BJ (cell line): ENCODE measurements at places on chromosomes 1 and 21.
A peak's percentile ranks its signal among the peaks of the same experiment; 100 is the strongest.

- peak; percentile 80 for DNase-seq
Measured at GRCh38 chr1:203557390-203557789, 63.4 kb downstream of the OPTC start.

- DNase-seq, result no peak
Measured at GRCh38 chr1:36751525-36751924, 268.8 kb upstream of the CSF3R start.

DNA sequence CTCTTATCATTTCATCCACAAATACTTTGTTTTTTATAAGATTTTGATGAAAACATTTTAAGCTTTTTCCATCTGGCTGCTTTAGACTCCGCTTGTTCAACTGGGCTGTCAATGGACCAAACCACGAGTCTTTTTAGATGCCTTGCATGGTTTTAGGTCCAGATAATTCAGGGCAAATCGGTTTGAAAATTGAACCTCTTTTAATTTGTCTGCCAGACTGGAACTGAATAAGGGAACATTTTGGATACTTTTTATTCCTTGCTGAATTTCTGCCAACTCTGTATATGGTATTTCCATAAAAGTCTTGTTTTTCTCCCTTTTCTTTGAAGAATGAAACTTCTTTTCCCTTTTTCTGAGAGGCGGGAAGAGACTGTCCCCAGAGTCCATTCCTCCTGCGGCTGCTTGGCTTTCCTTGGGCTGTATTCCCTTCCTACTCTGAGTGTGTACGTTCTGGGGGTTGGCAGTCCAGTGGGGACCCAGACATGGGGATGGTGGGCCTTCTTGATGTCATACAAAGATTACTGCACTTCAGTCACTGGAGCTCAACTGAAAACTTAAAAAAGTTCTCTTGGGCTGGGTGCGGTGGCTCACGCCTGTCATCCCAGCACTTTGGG lies 46.5 kb upstream of the CNN3 start:
- DNase-seq, result no peak

GRCh38 chr1:95437781-95438180 lies 203.8 kb downstream of the RWDD3 start:
- no peak for DNase-seq

DNA sequence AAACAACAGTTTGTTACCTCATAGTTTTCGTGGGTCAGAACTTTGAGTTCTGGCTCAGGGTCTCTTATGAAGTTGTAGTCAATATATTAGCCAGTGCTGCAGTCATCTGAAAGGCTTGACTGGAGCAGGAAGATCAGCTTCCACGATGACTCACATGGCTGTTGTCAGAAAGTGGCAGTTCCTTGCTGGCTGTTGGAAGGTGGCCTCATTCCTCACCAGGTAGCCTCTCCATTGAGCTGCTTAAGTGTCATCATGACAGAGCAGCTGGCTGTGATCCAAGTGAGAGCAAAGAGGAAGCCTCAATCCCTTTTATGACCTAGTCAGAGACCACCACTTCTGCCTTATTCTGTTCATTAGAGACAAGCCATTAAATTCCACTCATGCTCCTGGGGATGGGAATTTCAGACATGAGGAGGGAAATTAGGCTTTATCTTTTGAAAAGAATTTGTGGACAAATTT lies 5.6 kb downstream of the OSBPL9 start:
- no peak for DNase-seq

DNA sequence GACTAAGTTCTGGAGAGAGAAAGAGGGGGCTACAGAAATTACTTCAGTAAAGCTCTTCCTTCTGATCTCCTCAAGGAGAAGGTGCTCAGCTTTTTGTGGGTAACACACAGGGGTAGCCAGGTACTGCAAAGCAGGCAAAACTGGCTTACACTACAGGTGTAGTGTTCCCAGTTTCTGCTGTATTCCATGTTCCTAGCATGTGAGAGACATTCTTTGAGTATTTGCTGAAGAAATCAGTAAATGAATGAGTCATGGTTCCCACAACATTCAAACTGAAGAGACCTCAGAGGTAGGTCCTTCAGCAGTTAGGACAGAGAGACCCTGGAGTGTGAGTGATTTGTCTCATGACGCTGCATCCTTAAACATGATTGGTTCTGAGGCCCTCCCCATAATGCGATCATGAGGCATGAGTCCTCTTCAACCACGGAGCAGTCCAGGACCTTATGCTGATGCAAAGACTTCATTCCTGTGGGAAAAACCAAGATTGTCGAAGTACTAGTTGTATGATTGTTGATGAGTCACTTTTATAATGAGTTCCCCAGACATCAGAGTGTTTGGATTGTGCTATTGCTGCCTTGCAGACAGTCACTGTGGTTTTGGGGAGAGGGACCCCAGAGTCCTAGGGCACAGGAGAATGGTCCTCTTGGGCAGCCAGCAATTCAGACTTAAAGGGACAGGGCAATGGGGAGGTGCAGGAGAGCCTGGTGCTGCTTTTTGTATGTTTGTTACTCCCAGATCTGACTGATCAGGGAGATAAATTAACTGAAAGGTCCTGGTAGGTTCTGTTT lies 2.7 kb upstream of the OR10J4 start:
- peak; percentile 41 for DNase-seq

GRCh38 chr21:43702785-43703034 lies 16.2 kb upstream of the PDXK start:
- DNase-seq, result no peak

DNA sequence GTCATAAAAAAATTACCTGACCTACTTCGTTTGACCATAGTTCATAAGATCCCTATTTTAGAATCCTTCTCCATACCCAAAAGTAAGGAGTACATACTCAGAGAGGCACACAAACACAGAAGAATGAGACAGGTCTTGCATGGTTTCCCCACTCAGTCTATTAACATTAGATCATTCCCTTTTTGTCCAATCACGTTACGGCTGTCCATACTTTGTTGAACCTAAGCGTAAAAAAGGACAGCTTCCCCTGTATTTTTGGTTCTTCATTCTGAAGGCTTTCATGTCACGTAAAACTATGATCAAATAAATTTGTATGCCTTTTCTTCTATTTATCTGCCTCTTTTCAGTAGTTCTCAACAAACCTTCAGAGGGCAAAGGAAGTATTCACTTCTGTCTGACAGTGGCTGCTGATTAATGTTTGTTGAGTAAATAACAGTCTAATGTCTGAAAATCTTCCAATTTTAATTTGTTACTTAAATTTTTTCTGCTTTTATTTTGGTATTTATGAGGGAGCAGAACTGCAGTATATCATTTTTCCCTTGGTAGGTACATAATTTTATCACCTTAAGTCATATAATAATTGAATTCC lies 16.4 kb downstream of the PKN2 start:
- no peak for DNase-seq

- DNase-seq, result no peak
Measured at GRCh38 chr1:67307251-67308060, at the start of gene IL12RB2. TSS of gene IL12RB2 (plus strand) at chr1:67307873. CDS start at chr1:67320369, 12,496 bp downstream.

DNA sequence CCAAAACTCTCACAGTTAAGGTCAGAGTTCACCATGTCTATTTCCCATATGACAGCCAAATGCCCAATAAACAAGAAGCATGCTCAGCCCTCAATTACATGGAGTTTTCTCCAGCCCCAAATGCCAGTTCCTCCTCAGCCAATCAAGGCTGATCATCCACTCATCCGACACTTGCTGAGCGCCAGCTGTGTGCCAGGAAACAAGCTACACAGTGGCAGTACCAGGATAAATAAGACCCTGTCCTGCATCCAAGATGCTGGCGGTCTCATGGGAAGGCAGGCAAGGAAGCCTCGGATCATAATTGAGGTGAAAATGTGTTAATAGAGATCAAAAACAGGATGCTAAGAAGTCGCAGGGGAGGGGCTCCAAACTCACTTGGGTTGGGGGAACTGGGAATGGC lies 7.7 kb downstream of the ZBTB17 start:
- no peak for DNase-seq

- no peak for DNase-seq
Measured at GRCh38 chr1:47436979-47437446, 831 bp upstream of the FOXD2 start.

- no peak for DNase-seq
Measured at GRCh38 chr1:76426606-76427005, 352.1 kb downstream of the ST6GALNAC3 start.

GRCh38 chr1:54375298-54375697 lies 30.9 kb downstream of the SSBP3 start:
- no peak for DNase-seq

- no peak for DNase-seq
Measured at GRCh38 chr1:67170751-67171573, 4.7 kb downstream of the IL23R start.

DNA sequence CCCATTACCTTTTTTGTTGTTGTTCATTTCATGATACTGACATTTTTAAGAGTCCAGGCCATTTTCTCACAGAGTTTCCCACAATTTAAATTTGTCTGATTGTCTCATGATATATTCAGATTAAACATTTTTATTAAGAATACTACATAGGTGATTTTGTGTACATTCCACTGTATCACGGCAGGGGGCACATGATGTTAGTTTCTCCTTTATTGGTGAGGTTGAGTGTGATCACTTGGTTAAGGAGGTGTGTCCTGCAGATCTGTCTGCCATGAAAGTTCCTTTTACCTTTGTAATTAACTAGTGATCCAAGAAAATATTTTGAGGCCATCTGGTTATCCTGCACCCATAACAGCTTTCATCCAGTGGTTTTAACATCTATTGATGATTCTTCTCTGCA lies 11.8 kb downstream of the RTCA start:
- no peak for DNase-seq

DNA sequence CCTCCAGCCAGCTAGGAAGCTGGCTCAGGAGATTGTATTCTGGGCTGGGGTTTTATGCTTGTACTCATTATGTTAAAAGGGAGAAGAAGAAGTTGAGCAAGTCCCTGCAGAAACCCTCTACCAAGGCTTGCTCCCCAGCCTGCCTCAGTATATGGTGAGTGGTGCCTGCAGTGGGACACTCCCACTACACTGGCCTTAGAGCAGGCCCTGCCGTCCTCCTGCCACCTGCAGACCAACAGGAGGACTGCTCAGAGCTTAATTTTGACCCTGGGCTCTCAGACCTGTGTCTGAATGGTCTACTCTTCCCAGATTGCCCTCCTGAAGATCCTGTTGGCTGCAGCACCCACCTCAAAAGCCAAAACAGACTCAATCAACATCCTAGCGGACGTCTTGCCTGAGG lies 13.0 kb downstream of the STRIP1 start:
- DNase-seq, result no peak

DNA sequence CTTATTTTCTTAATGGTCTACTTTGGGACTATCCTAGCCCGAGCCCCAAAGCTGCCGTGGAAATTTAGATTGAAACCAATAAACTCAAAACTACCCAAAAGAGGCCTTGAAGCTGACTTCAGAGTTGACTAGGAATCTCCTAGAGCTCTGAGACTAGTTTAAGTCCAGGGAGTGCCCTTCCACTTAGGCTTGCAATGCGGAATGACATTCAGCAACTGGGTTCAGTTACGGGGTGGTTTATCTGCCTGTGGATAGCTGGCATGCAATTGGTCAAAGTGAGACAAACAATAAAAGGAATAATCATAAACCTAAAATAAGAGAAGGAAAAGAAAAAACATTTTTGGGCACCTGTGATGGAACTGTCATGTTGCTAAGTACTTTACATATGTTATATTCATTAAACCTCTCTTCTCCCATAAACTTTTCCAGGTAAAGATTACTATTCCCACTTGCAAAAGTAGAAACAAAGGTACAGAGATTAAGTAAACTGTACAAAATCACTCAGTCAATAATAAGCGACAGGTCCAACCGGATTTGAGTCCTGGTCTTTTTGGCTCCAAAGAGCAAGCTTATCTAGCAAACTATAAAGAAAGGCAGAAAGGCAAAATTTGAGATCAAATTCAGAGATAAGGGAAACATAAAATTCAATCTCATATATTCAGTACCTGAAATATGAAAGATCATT lies 56.5 kb downstream of the GPATCH2 start:
- no peak for DNase-seq

DNA sequence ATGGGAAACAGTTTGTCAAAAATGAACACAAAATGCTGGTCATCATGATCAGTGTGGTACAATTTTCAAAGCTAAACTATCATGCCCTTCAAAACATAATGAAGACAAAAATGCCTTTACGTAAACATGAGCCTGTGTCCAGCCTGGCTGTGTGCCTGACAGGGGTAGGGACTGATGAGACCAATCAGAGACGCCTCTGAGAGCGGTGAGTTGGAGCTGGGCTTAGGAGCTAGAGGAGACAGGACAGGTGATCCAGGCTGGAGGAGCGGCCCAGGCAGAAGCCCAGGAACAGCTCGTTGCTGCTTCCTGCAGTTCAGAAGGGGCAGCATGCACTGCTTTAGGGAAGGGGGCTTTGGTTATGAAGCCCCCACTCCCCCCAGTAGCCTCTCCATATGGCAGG lies 70.0 kb downstream of the ARHGEF10L start:
- DNase-seq, result no peak

DNA sequence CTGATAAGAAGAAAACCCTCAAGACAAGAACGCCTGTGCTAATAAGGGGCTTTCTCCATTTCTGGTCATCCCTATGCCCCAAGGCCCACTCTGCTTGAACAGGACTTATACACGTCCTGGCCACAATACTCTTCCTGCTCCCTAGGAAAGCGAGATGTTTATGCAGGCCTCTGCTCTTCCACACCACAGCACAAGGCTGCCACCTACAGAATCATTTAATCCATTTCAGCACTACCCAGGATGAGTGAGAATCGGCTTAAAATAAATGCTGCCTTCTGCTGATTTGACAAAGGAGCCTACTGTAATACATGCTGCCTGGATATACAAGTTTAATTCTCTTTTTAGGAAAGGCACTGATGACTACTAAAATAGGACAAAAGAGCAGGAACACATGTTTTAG lies 29.4 kb downstream of the FRRS1 start:
- DNase-seq, result no peak

GRCh38 chr1:47031059-47031458 lies 7.6 kb downstream of the CYP4X1 start:
- DNase-seq, result no peak

DNA sequence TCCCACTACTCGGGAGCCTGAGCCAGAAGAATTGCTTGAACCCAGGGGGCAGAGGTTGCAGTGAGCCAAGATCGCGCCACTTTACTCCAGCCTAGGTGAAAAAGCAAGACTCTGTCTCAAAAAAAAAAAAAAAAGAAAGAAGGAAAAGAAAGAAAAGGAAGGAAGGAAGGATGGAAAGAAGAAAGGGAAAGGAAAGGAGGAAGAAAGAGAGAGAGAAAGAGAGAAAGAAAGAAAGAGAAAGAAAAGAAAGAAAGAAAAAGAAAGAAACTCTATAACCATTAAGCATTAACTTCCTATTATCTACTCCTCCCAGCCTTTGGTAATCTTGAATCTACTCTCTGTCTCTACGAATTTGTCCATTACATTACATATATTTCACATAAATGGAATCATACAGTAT lies 6.9 kb upstream of the NFASC start:
- DNase-seq, result no peak
